ENCODE measurements at places on chromosomes 5 and 9.

- DNase-seq = no peak
These were observed 334.1 kb downstream of the RFX3 start for GRCh38 chr9:3191715-3192114.

DNA sequence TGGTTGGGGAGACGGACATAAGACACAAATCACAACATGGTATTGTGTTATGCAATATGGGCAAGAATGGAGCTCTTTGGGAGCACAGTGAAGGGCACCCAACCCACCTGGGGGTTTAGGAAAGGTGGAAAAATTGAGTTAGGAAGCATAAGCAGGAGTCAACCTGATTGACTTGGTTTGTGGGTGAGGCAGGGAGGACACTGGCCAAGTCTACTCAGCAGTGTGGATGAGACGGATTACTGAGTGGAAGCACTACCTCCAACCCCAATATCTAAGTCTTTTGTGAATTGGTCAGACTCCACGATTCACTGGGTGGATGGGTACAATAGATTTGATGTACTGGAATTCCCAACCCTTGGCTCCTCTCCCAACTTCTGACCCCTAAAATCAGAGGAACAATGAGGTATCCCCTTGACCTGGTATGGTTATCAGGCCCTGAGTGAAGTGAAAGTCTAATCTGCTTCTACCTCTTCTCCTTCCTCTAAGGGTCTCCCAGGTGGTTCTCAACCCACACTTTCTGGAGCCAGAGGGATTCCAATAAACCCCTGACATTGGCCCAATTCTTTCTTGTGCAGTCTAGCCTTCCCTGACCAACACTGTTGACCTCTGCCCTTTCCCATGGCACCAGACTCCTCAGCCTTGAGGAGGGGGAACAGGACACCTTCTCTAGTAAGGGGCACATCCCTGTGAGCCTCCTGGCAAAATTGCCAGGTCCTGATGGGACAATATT lies 5.2 kb downstream of the EGR1 start:
- DNase-seq = no peak

DNA sequence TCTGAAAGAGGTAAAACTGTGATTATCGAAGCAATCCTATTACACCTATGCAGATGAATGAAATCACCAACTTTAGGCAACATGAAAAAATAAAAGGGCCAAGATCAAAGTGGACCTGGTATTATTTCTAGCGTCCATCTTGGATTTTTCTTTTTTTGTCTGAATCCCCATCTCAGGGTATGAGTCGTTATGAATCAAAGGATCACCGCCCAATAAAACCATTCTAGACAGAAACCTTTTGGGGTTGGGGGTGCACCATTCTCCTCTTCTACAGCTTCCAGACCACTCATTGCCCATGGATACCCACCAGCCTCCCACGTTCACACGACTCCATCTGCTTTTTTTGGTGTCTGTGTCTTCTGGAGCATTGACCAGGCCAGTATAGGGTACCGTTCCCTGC lies 33.4 kb downstream of the MAP1B start:
- no peak for DNase-seq

- DNase-seq = no peak
These were observed 13.6 kb upstream of the PHF19 start for GRCh38 chr9:120890320-120891244.

- DNase-seq = no peak
These were observed 116.0 kb downstream of the NMUR2 start for GRCh38 chr5:152288917-152289595.

- DNase-seq = no peak
These were observed 7.4 kb downstream of the GAS1 start for GRCh38 chr9:86939891-86940290.

DNA sequence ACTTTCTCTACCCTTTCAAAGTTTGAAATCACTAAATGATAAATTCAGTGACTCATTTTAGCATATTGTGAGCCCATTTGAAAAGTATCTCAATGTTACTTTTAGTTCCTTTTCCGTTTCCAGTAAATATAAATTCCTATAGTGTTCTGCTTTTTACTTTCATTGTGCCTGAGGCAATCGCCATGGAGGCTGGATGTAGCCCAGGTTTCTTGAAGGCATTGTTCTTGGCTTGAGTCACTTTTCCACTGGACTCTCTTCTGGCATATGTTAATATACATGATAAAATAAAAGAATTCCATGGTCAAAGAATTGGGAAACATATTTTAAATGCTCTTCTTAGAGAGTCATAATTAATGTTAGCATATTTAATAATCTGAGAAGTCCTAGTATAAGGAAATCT lies 327.0 kb downstream of the IZUMO3 start:
- DNase-seq = no peak

GRCh38 chr5:41835645-41836044 lies 34.6 kb downstream of the OXCT1 start:
- DNase-seq = no peak
